ENCODE measurements at places on chromosomes 4 and X. TPM values are rescaled to one million over a fixed set of nuclear protein-coding genes. Genes with fewer than 3 reads are reported as not detected.

Gene BCAP31
- total RNA-seq: 94.8 TPM

Gene PLP1
- total RNA-seq: not detected

Gene ARR3
- not detected for total RNA-seq

Gene LRIT3
- total RNA-seq: under 0.01 TPM

- no peak for DNase-seq
Measured at GRCh38 chrX:131764216-131764615, 220.3 kb downstream of the OR13H1 start.

DNA sequence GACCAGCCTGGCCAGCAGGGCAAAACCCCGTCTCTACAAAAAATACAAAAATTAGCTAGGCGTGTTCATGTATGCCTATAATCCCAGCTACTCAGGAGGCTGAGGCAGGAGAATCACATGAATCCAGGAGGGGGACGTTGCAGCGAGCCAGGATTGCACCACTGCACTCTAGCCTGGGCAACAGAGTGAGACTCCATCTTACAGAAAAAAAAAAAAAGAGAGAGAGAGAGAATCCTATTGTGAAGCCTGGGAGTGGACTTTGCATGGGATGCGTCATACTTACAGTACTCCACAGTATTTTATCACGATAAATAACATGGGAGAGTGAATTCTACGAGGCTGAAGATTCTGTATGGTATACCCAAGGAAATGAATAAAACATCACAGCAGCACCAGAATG lies 139.6 kb downstream of the AASDH start:
- no peak for DNase-seq

DNA sequence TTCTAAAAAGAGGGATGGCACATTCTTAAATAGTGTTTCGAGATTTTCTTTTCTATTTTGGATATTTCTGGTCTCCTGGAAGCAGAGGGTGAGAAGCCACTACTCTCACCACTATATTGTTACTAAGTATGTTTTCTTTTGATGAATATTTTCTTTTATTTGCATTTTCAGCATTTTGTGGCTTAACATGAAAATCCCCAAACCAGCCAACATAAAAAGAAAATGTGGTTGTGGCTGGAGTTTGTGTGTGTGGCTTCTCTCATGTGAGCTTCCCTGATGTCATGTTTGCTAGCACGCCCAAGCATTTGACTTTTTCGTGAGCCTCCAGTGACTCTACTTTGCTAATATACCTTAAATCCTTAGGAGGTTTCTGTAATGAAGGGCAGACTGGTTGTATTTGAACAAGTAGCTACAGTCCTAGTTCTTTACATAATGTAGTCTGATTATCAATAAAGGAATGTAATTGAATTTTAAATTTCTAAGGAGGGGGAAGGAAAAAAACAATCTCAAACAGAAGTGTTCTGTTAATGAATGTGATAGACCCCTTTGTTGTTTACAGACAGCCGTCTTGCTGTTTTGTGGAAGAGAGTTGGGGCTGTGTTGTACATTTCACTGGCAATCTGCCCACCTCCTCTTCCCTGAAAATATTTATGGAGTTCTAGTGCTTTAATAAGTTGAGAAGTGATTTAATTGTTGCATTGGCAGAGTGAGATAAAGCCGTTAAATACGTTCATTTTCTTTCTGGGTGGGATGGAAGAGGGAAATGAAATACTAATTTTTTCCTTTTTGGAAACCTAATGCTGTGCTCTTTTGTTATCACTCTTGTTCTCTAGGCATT lies 114.6 kb downstream of the ARHGAP10 start:
- DNase-seq: no peak

DNA sequence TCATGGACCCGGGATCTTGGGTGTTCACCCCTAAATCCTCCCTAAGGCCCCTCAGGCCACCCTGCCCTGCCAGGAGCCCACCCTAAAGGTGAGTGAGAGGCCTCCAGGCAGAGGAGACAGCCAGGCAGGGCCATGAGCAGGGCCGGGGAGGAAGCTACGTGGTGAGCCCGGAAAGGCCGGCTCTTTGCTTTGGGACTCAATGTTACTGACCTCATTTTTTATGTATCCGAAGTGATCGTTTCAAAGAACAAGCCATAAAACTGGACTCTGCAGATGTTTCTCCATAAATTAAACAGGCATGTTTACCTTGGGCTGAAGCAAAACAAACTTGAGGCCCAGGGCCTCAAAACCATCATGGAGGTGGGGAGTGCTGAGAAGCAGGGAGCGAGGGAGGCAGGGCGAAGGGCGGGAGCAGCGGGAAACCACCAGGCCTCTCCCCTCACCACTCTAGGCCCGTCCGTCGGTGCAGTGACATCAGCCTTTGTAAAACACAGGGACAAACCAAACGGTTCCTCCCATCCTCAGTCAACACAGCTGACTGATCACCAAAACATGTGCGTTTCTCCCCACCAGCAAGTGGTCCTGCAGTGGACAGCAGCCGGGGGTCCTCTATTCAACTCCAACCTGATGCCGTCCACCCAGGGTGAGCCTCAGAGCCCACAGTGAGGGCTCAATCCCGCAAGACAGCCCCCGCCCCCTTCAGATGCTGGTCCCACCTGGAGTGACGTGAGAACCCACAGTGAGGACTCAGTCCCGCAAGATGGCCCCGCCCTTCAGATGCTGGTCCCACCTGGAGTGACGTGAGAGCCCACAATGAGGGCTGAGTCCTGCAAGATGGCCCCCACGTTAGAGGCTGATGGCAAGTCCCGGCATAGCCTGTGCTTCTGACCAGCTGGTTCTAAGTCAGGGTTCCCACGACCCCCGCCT lies 102.9 kb upstream of the LRPAP1 start:
- no peak for DNase-seq

DNA sequence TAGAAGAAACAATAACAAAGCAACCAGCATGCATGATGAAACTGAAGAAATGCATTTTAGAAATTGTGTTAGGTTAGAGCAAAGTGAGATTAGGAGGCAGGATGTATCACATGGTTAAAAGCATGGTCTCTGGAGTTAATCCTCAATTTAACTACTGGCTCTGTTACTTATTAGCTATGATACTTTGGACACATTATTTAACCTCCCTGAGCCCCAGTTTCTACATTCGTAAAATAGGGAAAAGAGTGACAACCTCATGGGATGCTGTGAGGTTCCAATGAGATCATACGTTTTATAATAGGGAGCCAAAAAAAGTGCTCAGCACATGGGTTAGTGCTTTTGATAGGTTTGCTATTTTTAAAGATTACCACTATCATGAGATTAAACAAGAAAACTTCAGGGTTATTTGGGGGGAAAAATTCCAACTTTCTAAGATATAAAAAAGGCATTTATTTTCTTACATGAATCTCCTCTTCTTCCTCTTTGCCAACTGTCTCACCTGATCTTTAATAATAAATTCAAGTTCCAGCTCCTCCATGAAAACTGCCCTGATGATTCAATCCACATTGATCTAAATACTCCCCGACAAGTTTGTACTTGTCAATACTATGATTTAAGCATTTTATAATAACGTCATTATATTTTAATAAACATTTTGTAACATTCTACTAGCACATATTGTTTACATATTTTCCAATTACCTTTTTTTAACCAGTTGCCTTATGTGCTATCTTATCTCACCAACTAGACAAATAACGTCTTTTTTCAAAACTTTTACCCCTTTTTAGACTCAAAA lies 4.6 kb downstream of the SEC31A start:
- DNase-seq: no peak

DNA sequence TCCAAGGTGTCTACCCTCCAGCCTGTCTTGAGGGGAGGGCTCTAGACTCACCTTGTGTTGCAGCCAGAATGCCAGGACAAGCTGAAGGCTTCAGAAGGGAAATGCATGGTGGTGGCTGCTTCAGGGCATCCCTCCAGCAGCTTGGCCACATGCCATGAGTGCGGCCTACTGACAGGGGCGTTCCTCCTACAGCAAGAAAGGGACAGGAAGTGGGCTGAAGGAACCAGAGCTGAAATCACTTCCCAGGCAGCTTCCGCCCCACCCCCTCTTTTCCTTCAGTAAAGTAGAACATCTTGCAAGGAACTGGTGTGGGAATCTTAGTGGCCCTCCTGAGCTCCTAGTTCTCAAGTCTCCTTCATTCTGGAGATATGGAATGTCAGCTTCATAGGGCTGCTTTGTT lies 167.5 kb upstream of the DGKK start:
- DNase-seq: peak; percentile 20

- peak; percentile 58 for DNase-seq
Measured at GRCh38 chr4:30172416-30172815, 547.8 kb upstream of the PCDH7 start.

DNA sequence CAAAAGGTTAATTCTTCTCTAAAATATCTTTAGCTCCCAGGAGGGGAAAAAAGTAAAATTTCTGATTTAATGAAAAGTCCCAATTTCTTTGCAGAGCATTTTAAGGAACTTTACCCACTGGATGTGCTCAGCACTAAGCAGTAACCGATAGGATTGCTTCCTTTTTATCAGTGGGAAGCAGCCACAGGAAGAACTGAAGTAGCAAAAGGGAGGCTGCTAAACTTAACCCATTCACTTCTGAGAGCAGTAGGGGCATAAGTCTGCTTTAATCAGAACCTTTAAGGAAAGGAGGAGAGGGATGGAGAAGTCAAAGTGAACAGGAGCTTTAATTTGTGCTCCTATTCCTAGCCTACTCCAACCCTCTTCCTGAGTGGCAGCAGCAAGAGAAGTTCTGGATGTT lies at the start of gene F8:
F8 (minus strand) TSS at position 139 of the 400 bp plus-strand sequence. CDS start 171 bp downstream, outside the sequence.
- DNase-seq: no peak

DNA sequence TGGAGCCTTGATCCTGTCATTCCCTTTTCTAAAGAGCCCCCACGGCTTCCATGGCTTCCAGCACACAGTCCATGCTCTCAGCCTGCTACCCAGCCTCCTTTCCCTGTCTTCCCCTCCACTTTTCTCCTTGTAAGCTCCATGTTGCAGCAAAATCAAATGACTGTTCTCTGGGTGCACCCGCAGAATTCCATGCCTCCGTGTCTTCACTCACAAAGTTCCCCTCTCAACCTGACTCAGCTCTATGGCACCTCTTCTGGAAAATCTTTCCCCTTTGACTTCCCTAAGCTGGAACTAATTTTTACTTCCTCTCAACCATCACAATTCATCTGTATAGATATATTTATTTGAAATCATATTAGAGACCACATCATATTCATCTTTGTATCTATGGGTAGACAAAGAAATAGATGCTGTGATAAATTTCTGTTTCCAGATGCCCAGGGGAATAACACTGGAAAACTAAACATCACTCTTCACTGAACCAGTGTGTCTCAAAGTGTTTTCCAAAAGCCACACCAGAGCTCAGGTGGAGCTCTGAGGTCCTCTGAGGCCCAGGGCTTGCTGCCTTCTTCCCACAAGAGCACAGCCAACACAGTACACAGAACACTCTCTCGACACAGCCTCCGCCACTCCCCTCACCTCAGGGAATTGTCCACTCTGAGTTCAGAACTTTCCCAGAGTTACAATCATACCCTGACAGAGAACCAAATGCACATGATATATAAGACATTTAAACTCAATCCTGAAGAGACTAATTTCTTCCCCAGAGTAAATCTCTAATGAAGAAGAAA lies 3.3 kb downstream of the SETD7 start:
- peak; percentile 71 for DNase-seq

DNA sequence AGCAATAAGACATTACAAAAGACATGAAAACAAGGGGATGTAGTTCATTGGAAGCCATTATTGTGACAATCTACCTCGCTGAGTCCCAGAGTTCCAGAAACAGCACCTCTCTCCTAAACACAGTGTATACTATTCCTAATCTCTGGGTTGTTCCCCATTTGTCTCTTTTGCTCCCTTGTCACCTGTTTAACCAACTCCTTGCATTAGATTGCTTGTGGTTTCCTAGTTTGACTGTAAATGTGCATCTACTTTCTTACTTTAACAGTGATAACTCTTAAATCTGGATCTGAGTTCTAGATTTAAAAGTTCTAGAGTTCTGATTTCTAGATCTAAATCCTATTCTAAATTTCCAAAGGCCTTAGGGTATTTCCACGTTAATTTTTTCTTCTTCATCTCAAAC lies 71.6 kb upstream of the TET2 start:
- DNase-seq: no peak
